ENCODE measurements at places on chromosomes 2 and 18. TPM values are rescaled to one million over a fixed set of nuclear protein-coding genes. Genes with fewer than 3 reads are reported as not detected.
A peak's percentile ranks its signal among the peaks of the same experiment; 100 is the strongest.

The IL1F10 gene
- total RNA-seq = not detected

The KIAA2012 gene
- not detected for total RNA-seq

The EVX2 gene
- not detected for total RNA-seq

The PLGLB1 gene
- total RNA-seq = 3.2 TPM

The NDUFAF7 gene
- total RNA-seq = 20.4 TPM

The ZAP70 gene
- total RNA-seq = 197 TPM

The KLHL29 gene
- 0.13 TPM for total RNA-seq

The CGREF1 gene
- 3.5 TPM for total RNA-seq

The AQP12B gene
- total RNA-seq = not detected

The HK2 gene
- total RNA-seq = 54.5 TPM

The CYP1B1 gene
- 19.4 TPM for total RNA-seq

The CRYBA2 gene
- total RNA-seq = not detected

The DSC2 gene
- not detected for total RNA-seq

The DNAH6 gene
- 0.24 TPM for total RNA-seq

The INPP5D gene
- total RNA-seq = 51.0 TPM

The OXER1 gene
- 0.11 TPM for total RNA-seq

The NMUR1 gene
- total RNA-seq = 0.15 TPM

DNA sequence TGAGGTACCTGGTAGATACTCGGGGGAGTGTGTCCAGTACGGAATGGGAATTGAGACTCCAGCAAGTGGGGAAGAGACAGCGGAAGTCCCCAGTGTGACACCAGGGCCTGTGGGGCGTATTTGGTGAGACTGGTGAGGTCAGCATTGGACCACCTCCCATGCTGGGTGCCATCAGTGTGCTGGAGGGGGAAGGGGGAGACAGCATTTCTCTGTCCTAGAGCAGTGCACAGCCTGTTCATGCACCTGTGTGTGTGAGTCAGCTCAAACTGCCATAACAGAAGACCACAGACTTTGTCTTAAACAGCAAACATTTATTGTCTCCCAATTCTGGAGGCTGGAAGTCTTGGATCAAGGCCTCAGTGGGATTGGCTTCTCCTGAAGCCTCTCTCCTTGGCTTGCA lies 301.8 kb downstream of the GBX2 start:
- H3K4me3 ChIP-seq = no peak overlapping the region
- DNase-seq = no peak
- no peak overlapping the region for H3K27ac ChIP-seq

DNA sequence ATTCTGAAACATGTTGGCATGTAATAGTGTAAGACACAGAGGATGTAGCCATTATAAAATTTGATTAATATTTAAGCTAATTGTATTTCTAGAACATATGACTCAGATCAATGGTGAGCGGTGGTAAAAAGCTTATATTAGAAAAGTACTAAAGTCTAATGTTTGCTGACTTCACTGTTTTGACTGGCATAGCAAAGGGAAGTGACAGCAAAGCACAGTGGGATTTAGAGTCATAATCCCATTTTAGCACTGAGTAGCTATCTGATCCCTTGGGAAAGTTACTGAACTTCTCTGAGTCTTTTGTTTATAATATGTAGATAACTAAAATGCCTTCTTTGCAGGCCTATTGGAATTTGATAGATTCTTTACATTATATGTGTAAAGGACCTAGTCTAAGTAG lies 60.4 kb downstream of the KIAA1328 start:
- H3K4me3 ChIP-seq = no peak overlapping the region
- no peaks in the 10 kb centered on the region for H3K27me3 ChIP-seq
- H3K4me1 ChIP-seq = no peaks in the 10 kb centered on the region

- no peaks in the 10 kb centered on the region for H3K36me3 ChIP-seq
- no peak overlapping the region for H3K27ac ChIP-seq
- no peak overlapping the region for H3K4me3 ChIP-seq
- H3K27me3 ChIP-seq = no peaks in the 10 kb centered on the region
- H3K4me1 ChIP-seq = no peaks in the 10 kb centered on the region
- DNase-seq = no peak
Measured at GRCh38 chr2:27290549-27290948, 8.3 kb downstream of the TRIM54 start.

- H3K36me3 ChIP-seq = no peaks in the 10 kb centered on the region
- no peak for DNase-seq
- H3K27me3 ChIP-seq = no peaks in the 10 kb centered on the region
- no peak overlapping the region for H3K27ac ChIP-seq
Measured at GRCh38 chr18:36600548-36600947, 228.3 kb downstream of the TPGS2 start.

GRCh38 chr2:20525041-20526035 lies 78.5 kb downstream of the RHOB start:
- DNase-seq = no peak
- no peaks in the 10 kb centered on the region for H3K4me1 ChIP-seq
- H3K4me3 ChIP-seq = no peak overlapping the region

DNA sequence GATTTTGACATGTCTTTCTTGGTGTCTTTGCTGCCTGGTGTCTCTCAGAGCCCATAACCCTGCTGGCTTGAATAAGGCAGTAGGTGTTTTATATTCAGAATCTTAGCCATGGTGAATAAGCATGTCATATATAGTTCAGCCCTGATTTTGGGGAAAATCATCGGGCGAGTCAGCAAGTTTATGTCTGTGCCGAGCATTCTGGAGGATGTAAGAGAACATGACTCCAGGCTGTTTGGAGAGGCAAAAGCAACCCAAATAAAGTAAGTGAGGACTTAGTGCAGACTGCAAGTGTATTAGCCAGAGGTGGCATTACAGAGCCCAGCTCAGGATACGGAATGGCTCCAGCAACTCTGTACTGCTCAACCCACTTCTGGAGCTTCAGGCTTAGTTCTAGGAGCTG lies 50.3 kb downstream of the TCF7L1 start:
- DNase-seq = no peak
- no peaks in the 10 kb centered on the region for H3K36me3 ChIP-seq
- no peaks in the 10 kb centered on the region for H3K27me3 ChIP-seq
- no peaks in the 10 kb centered on the region for H3K4me1 ChIP-seq
- no peak overlapping the region for H3K4me3 ChIP-seq

GRCh38 chr2:45040786-45041185 lies 31.5 kb upstream of the SIX2 start:
- no peaks in the 10 kb centered on the region for H3K36me3 ChIP-seq
- no peaks in the 10 kb centered on the region for H3K4me1 ChIP-seq
- no peak overlapping the region for H3K4me3 ChIP-seq
- no peak for DNase-seq

DNA sequence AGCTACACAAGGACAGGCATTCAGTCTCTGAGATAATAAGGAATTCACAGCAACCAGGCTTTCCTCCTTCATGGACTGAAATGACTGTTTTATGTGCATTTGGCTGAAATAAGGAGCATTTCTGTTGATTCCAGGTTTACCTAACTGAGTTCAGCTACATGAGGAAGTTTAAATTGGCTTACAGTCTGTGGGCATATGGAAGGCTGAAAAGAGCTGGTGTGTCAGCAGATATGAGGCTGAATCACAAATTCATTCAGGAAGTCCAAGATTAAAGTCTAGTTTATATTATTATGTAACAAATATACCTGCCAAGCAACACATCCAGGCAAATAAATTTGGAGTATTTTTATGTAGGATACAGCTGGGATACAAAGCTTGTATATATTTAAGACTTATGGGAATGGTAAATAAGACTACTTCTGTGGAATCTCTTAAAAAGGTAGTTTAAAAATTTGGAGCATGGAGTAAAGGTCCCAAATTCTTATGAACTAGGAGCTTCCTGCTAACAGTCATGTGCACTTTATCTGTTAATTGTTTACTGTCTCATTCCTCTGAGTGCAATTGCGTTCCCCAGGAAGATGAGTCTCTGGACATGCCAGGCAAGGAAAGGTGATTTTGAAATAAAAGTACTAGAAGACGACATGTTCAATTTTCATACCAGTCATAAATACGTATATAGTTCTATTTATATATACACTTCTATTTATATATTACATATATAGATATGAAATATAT lies 53.0 kb downstream of the ZC3H8 start:
- no peaks in the 10 kb centered on the region for H3K4me1 ChIP-seq
- no peak for DNase-seq
- H3K36me3 ChIP-seq = no peaks in the 10 kb centered on the region
- H3K27me3 ChIP-seq = no peaks in the 10 kb centered on the region

GRCh38 chr2:29921560-29921915 lies at the start of gene ALK:
Gene ALK, minus strand, starts transcription at chr2:29921586. Its CDS starts 927 bp downstream, at chr2:29920659.
- H3K27ac ChIP-seq = no peak within 1 kb of the TSS
- no peaks in the 10 kb centered on the region for H3K4me1 ChIP-seq
- peak; percentile 13 for DNase-seq
- H3K36me3 ChIP-seq = no peaks in the 10 kb centered on the region
- H3K4me3 ChIP-seq = no peak within 1 kb of the TSS

DNA sequence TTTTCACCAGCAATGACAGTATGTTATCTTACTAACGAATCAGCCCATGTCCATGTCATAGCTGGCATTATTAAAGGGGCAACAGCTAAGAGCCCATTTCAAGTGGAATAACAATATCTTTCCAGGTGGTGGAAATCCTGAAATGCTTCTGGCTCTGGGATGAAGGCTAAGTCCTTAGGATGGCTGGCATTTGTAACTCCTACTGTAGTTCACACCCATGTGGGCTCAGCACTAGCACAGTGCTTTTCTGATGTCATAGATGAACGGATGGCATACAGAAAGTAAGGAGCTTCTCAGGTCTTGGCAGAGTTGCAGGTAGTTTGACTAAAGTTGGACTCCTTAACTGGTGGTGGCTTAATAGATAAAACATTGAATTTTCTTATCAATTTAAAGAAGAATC lies 10.0 kb downstream of the TMEM200C start:
- no peaks in the 10 kb centered on the region for H3K36me3 ChIP-seq
- H3K4me1 ChIP-seq = no peaks in the 10 kb centered on the region
- H3K27ac ChIP-seq = no peak overlapping the region
- no peak for DNase-seq
- H3K27me3 ChIP-seq = no peaks in the 10 kb centered on the region
- no peak overlapping the region for H3K4me3 ChIP-seq

DNA sequence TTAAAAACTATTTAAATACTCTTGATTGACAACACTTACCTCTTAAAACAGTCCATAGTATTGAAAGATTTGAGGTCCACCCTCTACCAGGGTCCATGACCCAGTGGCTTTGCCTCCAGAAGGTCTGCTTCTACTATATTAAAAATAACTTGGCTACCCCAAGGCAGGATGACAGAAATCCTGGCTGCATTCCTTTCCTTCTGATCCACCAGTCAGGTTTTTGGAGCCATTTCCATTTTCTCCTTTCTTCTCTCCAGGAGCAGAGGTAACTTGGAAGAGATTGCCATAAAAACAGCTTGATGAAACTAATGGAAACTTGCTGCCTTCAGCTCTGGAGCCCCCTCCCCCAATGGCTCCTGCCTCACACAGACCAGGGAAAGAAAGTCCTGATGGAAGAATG lies 2.6 kb upstream of the FAM171B start:
- H3K4me3 ChIP-seq = no peak overlapping the region
- H3K4me1 ChIP-seq = no peaks in the 10 kb centered on the region
- H3K27me3 ChIP-seq = peaks cover 8% of the 10 kb centered on the region

GRCh38 chr2:205463466-205464025 lies 218.8 kb upstream of the NRP2 start:
- H3K27ac ChIP-seq = no peak overlapping the region
- no peaks in the 10 kb centered on the region for H3K36me3 ChIP-seq
- no peaks in the 10 kb centered on the region for H3K4me1 ChIP-seq

GRCh38 chr2:70357684-70358071 lies 55.8 kb upstream of the FAM136A start:
- H3K4me1 ChIP-seq = no peaks in the 10 kb centered on the region
- H3K36me3 ChIP-seq = no peaks in the 10 kb centered on the region
- peaks cover 4% of the 10 kb centered on the region for H3K27me3 ChIP-seq
- DNase-seq = no peak

- H3K4me3 ChIP-seq = no peak overlapping the region
- H3K4me1 ChIP-seq = no peaks in the 10 kb centered on the region
- no peak for DNase-seq
Measured at GRCh38 chr2:67986258-67986657, 76.5 kb downstream of the C1D start.

DNA sequence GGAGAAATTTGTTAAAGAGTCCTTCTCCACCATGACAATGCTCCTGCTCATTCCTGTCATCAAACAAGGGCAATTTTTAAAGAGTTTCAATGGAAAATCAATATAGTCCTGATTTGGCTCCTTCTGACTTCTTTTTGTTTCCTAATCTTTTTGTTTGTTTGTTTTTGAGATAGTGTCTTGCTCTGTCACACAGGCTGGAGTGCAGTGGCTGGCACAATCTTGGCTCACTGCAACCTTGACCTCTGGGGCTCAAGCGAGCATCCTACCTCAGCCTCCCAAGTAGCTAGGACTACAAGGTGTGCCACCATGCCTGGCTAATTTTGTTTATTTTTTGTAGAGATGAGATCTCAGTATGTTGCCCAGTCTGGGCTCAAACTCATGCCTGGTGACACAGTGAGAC lies 58.3 kb downstream of the BMPR2 start:
- no peak for DNase-seq
- no peak overlapping the region for H3K27ac ChIP-seq
- H3K36me3 ChIP-seq = no peaks in the 10 kb centered on the region
- H3K27me3 ChIP-seq = no peaks in the 10 kb centered on the region

- no peak overlapping the region for H3K4me3 ChIP-seq
- no peaks in the 10 kb centered on the region for H3K27me3 ChIP-seq
- H3K4me1 ChIP-seq = no peaks in the 10 kb centered on the region
- no peak for DNase-seq
- H3K27ac ChIP-seq = no peak overlapping the region
- H3K36me3 ChIP-seq = no peaks in the 10 kb centered on the region
Measured at GRCh38 chr2:158498043-158498748, 41.4 kb downstream of the PKP4 start.

- no peaks in the 10 kb centered on the region for H3K36me3 ChIP-seq
- no peak for DNase-seq
- H3K4me3 ChIP-seq = no peak overlapping the region
- H3K27ac ChIP-seq = no peak overlapping the region
- H3K27me3 ChIP-seq = no peaks in the 10 kb centered on the region
Measured at GRCh38 chr18:25810736-25811135, 279.7 kb downstream of the SS18 start.

DNA sequence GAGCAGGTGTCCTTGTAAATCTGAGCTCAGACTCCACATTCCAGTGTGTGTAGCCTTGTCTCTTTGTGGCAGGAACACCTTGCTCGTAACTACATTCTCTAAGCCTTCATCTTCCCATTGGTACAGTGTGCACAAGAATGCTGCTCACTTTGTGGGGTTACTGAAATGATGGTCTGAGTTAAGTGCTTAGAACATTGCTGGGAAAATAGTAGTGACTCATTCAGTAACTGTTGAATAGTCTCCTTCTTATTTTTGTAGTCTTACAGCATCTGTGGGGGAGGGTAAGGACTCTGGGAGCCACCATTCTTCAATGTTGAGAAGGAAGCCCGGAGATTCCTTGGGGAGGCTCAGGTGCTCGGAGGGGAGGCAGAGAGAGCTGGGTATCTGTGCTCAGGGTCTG lies 236.0 kb upstream of the HDAC4 start:
- no peak overlapping the region for H3K4me3 ChIP-seq
- H3K4me1 ChIP-seq = no peaks in the 10 kb centered on the region
- DNase-seq = no peak
- H3K36me3 ChIP-seq = no peaks in the 10 kb centered on the region

Measured in CD8-positive, alpha-beta memory T cell (primary cell).